Activated CD4-positive, alpha-beta memory T cell treated with anti-CD3 and anti-CD28 coated beads, Interleukin-2, amount 10 ng/mL, durations not matched to agents 7 days and 5 days (primary cell): ENCODE measurements at places on chromosomes 4 and X.

- no peak for DNase-seq
Measured at GRCh38 chr4:140595065-140595464, 26.3 kb upstream of the UCP1 start.

GRCh38 chrX:13254076-13254785 lies 65.6 kb downstream of the ATXN3L start:
- no peak for DNase-seq

- DNase-seq, result no peak
Measured at GRCh38 chrX:2819345-2820135, 9.2 kb upstream of the GYG2 start.

GRCh38 chr4:136713140-136713539 lies 819.2 kb downstream of the PCDH18 start:
- DNase-seq, result no peak

DNA sequence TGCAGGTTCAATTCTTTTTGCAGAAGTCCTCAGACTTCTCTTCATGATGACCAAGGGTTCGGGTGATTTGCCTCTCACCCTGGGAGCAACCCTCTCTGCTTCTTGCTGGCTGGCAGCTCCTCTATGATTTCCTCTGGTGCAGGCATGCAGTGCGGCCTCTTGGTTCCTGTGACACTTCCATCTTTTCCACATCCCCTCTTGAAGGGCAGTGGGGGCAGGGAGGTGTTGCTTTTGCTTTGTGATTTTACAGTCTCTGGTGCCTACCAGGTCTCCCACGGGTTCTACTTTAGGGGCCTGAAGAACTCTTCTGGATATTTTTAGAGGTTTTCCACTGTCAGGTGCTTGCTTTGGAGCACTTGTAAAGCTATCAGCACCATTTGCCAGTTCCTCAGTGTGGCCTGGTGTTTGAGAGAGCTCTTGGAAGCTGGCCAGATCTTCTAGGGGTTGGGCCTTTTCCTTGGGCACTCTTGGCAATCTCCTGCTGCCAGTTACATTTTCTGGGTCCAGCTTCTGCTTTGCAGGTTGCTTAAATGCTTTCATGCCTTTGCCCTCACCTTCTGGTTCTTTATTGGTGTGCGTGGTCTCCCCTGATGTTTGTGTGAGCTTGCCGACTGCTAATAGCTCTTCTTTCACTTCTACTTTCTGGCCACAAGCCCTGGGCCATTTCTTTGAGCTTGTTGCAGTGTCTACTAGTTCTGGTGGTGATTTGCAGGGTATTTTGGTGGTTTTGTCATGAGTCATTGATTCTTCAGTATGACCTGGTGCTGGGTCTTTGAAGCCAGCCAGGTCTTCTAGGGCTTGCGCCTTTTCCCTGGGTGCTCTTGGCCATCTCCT lies 11.5 kb upstream of the CHST7 start:
- DNase-seq, result no peak

DNA sequence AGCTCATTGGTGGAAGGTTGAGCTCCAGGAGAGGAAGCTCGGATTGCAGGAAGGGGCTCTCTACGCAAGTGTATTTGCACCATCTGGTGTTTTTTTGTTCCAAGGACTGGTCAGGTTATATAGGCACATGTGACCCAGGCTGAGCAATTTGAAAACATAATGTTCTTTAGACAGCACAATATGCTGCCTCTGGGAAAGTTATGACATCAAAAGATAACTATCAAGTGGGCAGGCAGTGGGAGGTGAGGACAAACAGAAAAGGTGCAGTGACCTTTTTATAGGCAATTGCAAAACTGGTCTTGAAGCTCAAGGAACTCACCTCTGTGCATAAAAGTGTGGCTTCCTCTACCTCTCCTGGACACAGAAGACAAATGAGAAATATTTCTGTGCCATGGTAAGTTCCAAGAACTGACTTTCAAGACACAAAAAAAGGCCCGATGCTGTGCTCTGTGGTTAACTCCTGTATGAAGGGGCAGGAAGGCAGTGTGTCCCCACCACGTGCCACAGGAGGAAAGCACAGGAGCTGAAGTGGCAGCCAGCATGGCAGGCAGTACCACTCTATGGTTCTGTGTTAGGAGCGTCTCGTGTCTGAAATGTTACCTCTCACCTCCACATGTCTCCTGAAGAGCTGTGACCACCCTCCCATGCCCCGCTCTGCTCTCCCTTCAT lies 128.6 kb downstream of the SHROOM3 start:
- DNase-seq, result no peak
